Stimulated activated CD4-positive, alpha-beta T cell treated with anti-CD3 and anti-CD28 coated beads, Interleukin-1b, Interleukin-23, amount 100 ng/mL, for 1 hour (primary cell): ENCODE measurements at places on chromosomes 2 and 18.

DNA sequence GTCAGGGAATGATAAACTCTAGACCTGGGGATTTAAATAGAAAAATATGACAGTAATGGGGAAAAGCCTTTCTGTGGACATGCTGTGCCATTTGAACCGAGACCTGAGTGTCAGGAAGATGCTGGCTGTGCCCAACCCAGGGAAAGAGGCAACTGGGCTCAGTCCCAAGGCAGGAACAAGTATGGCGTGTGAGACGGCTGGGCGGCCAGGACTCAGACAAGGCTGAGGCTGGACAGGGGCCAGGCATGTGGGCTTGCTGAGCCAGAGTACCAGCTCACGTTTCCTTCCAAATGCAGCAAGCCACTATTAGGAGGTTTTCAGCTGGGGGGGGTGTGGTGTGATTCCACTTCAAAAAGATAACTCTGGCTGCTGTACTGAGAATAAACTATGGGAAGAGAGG, 92.4 kb downstream of the INPP5D start:
- no peak for DNase-seq

- DNase-seq = no peak
Observed at GRCh38 chr18:13424363-13424762, 205.8 kb downstream of the LDLRAD4 start.

DNA sequence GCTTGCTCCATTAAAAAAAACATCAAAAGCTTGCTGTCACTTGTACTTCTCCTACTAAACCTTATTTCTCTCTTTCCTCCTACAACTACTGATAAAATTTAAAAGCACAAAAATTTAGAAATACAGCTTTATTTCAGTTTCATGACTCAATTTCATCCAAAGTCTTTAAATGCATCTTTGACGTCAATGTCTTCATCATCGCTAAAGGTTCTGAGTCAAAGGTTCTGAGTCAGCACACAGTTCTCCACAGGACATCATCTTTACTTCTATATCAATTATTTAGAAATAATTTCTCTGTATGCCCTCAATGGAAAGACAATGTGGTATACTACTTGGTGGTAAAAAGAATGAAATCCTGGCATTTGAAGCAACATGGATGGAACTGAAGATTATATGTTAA, 163.9 kb upstream of the DNMT3A start:
- DNase-seq = no peak

- no peak for DNase-seq
Observed at GRCh38 chr2:112836163-112836560, 417 bp downstream of the IL1B start.

DNA sequence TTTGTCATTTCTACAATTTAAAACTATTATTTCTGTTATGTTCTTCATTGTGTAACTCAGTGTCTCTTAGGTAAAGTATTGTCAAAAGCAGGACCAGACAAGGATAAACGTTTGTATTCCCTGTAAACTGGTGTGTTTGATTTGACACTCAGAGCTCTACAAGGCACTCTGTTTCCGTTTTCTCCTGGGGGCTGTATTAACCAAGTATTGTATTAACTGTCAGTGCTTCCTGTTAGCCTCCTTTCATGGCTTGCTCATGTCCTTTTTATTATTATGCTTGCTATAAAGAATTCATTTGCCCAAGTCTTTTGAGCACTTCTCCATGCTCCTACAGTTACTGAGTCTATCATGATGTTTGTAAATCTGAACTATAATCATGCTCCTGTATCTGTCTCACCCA, 323.7 kb downstream of the LPIN1 start:
- DNase-seq = no peak

GRCh38 chr2:239544918-239545465, 144.2 kb upstream of the HDAC4 start:
- no peak for DNase-seq

GRCh38 chr18:44589693-44590355, 90.9 kb upstream of the SETBP1 start:
- DNase-seq = no peak

- DNase-seq = no peak
Observed at GRCh38 chr2:69577467-69578197, 65.9 kb downstream of the AAK1 start.

DNA sequence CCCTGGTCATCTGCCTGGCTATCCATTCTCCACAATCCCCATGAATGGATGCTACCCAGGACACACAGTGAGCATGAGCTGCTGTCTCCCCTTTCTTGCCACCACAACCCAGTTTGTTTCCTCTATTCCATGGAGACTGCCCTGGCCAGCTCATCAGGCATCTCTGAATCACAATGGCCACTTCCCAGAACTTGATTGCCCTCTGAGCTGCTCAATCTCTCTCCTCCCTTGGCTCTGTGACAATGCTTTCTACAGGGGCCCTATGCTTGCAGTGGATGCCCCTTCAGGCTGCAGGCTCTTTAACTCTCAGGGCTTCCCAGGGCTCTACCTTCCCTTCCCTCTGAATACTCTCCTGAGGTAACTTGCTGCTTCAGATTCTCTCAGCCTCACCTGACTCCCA, 14.4 kb upstream of the SLC4A5 start:
- DNase-seq = no peak
